ENCODE measurements at places on chromosomes 4 and X.

GRCh38 chr4:153036931-153037482 lies 100.9 kb downstream of the FHDC1 start:
- no peak for DNase-seq

GRCh38 chr4:74041418-74041817 lies 2.9 kb upstream of the CXCL3 start:
- DNase-seq: no peak

DNA sequence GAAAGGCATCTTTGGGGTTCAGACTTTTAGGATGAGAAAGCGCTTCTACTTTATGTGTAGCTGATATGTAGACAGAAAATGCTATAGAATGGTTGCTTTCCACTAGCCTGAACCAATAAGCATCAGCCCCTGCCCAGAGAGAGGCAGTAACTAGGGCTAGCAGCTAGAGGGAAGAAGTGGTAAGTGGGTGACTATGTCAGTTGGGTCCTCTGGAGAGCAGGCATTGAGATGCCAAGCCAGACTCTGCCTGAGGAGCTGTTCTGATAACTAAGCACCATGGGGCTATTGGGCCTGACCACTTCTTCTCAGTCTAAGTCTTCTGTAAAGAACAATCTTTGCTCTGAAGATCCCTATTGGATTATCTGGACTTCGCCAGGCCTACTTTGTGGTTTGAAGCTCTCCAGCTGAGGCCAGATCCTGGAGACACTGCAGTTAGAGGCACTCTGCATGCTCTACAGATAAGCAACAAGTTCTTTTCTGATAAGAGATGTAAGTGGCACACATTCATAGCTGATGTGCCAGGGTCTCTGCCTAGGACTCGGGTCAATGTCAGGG lies 146.1 kb downstream of the RBM46 start:
- no peak for DNase-seq

DNA sequence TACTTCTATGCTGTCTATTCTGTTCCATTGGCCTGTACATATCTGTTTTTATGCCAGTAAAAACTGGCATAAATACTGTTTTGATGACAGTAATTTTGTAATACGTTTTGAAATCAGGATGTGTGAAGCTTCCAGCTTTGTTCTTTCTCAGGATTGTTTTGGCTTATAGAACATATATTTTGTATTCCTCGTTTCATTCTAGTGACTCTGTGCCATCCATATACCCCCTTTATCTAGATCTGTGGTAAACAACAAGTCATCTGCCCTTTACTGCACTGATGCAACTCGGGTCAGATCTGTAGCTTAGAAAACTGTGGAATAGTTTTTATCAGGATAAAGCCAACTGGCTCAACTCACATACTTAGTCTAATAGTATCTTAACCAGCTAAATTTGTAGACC lies 233.7 kb downstream of the PRDM5 start:
- no peak for DNase-seq

- DNase-seq: no peak
Observed at GRCh38 chr4:90842960-90843359, 715.8 kb downstream of the CCSER1 start.

- DNase-seq: no peak
Observed at GRCh38 chr4:28014469-28014868, 1153.8 kb downstream of the STIM2 start.

Measured in activated CD4-positive, alpha-beta T cell treated with anti-CD3 and anti-CD28 coated beads for 24 hours (primary cell).